ENCODE measurements at places on chromosomes 7 and 10.
A peak's percentile ranks its signal among the peaks of the same experiment; 100 is the strongest.

- DNase-seq = no peak
Measured at GRCh38 chr7:53315981-53316380, 280.5 kb downstream of the POM121L12 start.

DNA sequence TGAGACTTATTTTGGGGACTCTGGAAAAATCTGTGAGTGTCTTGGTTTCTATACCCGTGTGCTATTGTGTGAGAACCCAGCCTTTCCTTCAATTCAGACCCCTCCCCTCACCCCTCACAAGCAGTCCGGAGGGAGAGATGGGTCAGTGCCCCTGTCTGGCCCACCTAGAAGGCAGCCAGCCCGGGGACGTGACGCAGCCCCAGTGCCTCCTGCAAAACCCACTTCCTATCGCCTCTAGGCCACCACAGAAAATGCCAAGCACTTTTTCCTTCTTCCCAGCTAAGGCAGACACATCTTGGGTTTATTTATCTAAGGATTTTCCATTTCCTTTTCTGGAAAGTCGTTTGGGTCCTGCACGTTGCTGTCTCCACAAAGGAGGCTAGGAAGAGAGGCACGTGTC is 11.6 kb upstream of the AQP1 start:
- no peak for DNase-seq

DNA sequence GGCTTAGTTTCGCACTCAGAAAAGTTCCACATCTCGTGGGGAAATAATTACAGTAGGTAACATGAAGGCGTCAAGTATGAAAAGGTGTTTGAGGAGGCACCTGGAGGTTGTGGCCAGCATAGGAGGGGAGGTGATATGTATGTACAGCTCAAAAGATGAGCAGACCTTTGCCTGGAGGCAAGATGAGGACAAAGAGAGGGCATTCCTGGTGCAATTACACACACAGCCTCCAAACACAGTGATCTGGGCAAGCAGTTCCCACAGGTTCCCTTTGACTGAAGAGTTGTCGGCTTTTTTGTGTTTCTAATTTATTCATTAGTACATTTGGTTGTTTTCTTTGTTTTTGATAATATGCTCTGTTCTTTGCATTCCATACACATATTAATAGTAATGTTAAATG is 46.9 kb downstream of the CDK14 start:
- no peak for DNase-seq

GRCh38 chr10:792792-793100 is 103.3 kb upstream of the DIP2C start:
- DNase-seq = no peak

DNA sequence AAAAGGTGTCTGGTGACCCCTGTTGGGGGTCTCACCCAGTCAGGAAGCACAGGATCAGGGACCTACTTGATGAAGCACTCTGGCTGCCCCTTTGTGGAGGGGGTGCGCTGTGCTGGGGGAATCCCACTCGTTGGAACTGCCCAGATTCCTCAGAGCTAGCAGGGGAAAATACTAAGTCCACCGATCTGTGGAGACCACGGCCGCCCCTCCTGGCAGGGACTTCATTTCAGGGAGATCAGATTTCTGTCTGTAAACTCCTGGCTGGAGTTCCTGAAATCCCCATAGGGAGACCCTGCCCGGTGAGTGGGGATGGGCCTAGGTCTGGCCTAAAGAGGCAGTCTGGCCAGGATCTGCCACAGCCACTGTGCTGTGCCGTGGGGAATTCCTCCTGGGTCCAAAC is 79.3 kb upstream of the ADCY1 start:
- DNase-seq = no peak

- DNase-seq = no peak
Measured at GRCh38 chr7:142323706-142324105, 65.8 kb upstream of the PRSS58 start.

- DNase-seq = no peak
Measured at GRCh38 chr7:28954946-28955345, 3.2 kb downstream of the TRIL start.

DNA sequence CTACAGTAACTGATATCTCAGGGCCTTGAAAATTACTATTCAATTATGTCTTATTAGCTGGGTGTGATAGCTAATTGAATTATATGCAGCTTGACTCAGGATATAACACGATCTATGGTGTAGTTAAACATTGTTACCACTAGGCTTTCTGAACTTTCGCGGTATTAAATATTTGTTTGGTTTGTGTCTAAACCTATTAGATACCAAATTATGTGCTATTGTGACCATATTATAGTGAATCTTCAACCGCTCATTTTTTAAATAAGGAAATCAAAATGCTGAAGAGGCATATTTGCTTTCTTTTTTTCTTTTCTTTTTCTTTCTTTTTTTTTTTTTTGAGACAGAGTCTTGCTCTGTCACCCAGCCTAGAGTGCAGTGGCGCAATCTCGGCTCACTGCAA is 99.3 kb upstream of the RSU1 start:
- no peak for DNase-seq

DNA sequence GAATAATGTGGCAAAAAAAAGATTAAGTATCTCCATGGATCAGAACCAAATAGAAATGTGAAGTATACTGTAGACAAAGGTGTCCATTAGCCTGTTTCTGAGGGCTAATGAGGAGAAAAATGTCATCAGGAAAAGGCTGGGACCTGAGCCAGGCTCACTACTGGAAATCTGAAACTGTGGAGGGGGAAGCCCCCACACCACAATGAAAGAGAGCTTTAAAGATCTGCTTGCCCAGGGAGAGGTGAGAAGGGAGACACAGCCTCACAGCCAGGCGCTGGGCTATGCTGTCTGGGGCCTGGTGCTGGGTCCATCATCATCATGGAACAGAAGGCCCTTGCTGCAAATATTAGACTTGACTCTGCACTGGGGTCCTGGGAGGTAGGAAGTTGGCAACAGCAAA is 90.4 kb downstream of the OSBPL3 start:
- no peak for DNase-seq

DNA sequence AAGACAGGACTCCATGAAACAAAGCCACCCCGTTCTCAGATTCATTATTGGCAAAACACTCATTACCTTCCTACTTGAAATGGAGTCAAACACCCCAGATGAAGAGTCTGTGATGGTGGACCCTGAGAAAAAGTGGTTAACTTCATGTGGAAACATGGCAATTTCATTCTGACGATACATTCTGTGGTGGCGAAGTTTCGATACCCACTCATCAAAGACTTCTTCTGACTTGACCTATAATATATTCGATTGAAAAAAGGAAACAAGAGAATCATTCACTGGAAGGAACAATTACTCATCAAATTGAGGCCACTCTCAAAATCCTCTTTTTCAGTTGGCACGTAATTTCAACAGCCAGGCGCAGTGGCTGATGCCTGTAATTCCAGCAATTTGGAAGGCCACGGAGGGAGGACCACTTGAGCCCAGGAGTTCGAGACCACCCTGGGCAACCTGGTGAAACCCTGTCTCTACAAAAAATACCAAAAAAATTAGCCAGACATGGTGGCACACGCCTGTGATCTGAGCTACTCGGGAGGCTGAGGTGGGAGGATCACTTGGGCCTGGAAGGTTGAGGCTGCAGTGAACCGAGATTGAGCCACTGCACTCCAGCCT is 108.8 kb upstream of the GSDME start:
- no peak for DNase-seq

- no peak for DNase-seq
Measured at GRCh38 chr10:92756201-92757065, 66.7 kb downstream of the HHEX start.

DNA sequence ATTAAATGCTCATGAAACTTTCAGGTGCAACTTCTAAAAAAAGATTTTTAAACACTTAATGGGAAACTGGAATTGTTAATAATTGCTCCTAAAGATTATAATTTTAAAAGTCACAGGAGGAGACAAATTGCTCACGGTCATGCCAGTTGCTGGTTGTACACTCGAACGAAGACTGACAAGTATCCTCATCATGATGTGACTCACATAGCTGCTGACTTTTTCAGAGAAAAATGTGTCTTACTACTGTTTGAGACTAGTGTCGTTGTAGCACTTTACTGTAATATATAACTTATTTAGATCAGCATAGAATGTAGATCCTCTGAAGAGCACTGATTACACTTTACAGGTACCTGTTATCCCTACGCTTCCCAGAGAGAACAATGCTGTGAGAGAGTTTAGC is 79.3 kb downstream of the ITGB8 start:
- DNase-seq = no peak

DNA sequence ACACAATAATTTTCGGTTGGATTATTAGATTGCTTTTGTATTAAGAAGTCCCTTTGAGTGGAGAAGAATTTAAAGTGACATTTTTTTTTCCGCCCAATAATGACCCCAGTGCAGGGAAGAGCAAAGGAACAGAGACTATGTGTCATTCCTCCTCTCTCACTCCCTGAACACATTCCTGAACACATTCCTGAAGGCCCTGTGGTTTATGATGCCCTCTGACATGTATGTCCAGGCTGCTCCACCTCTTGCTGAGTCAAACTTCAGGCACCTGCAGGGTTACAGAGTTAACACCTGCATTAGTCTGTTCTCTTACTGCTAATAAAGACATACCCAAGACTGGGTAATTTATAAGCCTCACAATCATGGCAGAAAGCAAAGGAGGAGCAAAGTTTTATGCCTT is 704.0 kb upstream of the LRRN3 start:
- DNase-seq = peak; percentile 14

DNA sequence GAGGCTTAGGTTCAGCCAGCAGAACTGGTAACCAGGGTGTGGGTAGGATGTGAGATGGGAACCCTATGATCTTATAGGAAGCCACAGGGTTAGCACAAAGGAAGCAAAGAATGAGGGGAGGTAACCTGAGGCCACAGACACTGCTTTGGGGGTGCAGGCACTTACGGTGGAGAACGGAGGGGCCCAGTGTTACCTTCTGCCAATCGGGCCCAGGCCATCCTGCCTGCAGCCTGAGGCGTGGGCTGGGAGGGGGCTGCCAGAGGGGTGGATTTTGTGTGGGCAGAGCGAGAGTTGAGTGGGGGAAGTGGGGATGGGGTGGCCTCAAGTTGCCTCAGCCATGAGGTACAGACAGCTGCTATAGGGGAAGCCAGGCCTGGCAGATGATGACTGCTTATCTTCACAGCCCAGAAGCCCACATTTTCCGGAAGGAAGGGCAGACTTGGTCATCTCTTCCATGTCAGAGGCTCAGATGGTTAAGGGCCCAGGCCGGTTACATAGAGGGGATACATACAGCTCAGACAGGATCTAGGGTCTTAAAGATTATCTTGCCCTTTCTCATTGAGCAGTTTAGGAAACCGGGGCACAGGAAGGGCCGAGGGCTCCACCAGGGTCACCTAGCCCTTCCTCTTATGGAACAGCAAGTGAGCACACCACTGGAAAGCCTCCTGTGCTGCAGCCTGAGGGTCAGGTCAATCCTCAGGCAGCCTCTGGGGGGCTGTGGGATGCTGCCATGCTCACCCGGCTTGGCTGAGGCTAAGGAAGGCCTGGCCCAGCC is 24.4 kb upstream of the VSIR start:
- DNase-seq = no peak

- no peak for DNase-seq
Measured at GRCh38 chr7:27873981-27874957, 134.3 kb downstream of the TAX1BP1 start.

DNA sequence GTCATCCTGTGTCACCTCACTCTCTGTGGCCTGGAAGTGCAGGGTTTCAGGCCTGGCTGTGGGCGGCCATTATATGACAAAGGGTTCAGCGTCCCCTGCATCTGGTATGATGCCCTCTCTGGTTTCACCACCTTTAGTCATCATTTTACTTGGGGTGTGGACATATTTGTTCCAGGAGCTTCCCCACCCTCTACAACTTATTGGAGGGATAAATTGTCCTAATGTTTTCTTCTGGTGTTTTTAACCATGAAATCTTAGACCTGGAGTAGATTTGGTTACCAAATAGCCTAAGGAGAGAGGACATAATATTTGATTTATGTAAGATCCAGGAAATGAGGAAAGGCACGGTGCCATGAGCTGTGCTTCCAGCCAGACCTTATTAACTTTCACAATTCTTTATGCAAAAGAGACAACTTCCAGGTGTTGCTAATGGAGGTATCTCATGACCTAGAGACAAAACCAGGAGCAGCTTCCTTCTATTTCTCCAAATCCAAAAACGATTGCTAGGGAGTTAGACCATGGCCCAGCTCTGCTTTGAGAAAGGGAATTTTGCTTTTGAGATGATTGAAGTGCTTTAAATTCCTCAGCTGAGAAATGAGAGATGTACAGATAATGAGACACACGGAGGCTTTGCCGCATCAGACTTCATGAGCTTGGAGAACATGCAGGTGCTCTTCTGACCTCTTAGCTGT is 20.9 kb downstream of the WBP1L start:
- no peak for DNase-seq

GRCh38 chr10:62233356-62234076 is 35.1 kb downstream of the RTKN2 start:
- DNase-seq = no peak

DNA sequence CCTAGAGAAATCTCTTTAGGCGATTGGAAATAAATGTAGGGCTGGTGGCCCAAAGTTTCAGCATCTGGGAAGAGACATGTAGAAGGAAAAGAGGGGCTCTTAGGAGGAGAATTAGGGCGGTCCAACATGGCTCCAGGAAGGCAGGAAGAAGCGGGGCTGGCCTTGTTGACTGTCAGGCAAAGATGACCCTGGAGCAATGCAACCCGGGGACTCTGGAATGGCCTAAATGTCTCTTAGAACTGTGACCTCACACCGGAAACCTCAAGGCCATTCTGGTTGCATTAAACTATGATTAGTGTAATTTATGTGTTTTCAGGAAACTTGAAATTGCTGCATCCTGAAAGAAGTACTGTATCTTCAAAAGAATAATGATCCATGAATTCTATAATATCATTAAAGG is 66.8 kb downstream of the NRP1 start:
- no peak for DNase-seq

Measured in large intestine (tissue), 12 donors.